ENCODE measurements at places on chromosomes 1 and 21. TPM values are rescaled to one million over a fixed set of nuclear protein-coding genes. Genes with fewer than 3 reads are reported as not detected.

ADCY10 gene
- total RNA-seq = 0.02 TPM

ANKRD13C gene
- 18.8 TPM for total RNA-seq

DNAH14 gene
- 27.5 TPM for total RNA-seq

PRMT6 gene
- 15.8 TPM for total RNA-seq

MPZ gene
- total RNA-seq = 18.3 TPM

PPT1 gene
- total RNA-seq = 129 TPM

- H3K27ac ChIP-seq = no peak overlapping the region
- DNase-seq = no peak
- no peaks in the 10 kb centered on the region for H3K4me1 ChIP-seq
- H3K4me3 ChIP-seq = no peak overlapping the region
- H3K36me3 ChIP-seq = no peaks in the 10 kb centered on the region
- no peaks in the 10 kb centered on the region for H3K27me3 ChIP-seq
Measured at GRCh38 chr1:159207774-159208173, 3.1 kb downstream of the ACKR1 start.

DNA sequence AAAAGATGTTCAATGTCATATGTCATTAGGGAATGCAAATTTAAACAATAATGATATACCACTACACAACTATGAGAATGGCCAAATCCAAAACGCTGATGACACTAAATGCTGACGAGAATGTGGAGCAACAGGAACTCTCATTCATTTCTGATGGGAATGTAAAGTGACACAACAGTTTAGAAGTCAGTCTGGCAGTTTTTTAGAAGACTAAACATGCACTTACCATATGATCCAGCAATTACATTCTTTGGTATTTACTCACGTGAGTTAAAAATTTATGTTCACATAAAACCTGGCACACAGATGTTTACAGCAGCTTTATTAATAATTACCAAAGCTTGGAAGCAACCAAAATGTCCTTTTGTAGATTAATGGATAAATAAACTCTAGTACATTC is 110.4 kb upstream of the C1orf21 start:
- H3K27me3 ChIP-seq = no peaks in the 10 kb centered on the region
- no peak overlapping the region for H3K4me3 ChIP-seq
- no peaks in the 10 kb centered on the region for H3K36me3 ChIP-seq
- no peak for DNase-seq
- no peaks in the 10 kb centered on the region for H3K4me1 ChIP-seq

DNA sequence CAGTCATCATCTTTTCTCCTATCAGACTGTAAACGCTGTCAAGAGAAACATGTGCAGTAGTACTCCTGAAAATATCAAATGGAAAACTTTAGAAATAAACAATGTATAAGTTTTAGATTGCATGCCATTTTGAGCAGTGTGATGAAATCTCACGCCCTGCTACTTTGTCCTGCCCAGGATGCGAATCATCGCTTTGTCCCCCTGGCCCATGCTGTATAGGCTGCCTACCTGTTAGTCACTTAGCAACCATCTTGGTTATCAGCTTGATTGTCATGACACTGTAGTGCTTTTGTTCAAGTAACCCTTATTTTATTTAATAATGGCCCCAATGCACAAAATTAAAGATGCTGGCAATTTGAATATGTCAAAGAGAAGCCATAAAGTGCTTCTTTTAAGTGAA is 363.0 kb downstream of the ZP4 start:
- no peaks in the 10 kb centered on the region for H3K27me3 ChIP-seq
- no peak overlapping the region for H3K27ac ChIP-seq
- H3K4me1 ChIP-seq = no peaks in the 10 kb centered on the region
- no peak for DNase-seq
- H3K36me3 ChIP-seq = no peaks in the 10 kb centered on the region
- no peak overlapping the region for H3K4me3 ChIP-seq

GRCh38 chr1:35281565-35281964 is 13.1 kb downstream of the ZMYM4 start:
- no peaks in the 10 kb centered on the region for H3K27me3 ChIP-seq
- H3K27ac ChIP-seq = no peak overlapping the region
- H3K36me3 ChIP-seq = peaks cover 2% of the 10 kb centered on the region
- no peak overlapping the region for H3K4me3 ChIP-seq
- DNase-seq = no peak
- no peaks in the 10 kb centered on the region for H3K4me1 ChIP-seq

GRCh38 chr1:152663098-152663497 is at the start of gene LCE2D:
TSS of gene LCE2D (plus strand) at chr1:152663380. CDS start at chr1:152664106, 726 bp downstream.
- no peak within 1 kb of the TSS for H3K27ac ChIP-seq
- no peak within 1 kb of the TSS for H3K4me3 ChIP-seq
- H3K36me3 ChIP-seq = no peaks in the 10 kb centered on the region
- H3K27me3 ChIP-seq = no peaks in the 10 kb centered on the region

- H3K36me3 ChIP-seq = no peaks in the 10 kb centered on the region
- H3K27me3 ChIP-seq = no peaks in the 10 kb centered on the region
- no peak for DNase-seq
- H3K4me1 ChIP-seq = no peaks in the 10 kb centered on the region
- H3K4me3 ChIP-seq = no peak overlapping the region
Measured at GRCh38 chr21:23949493-23949892, 1657.8 kb downstream of the MRPL39 start.

- H3K27ac ChIP-seq = no peak overlapping the region
- no peak overlapping the region for H3K4me3 ChIP-seq
- H3K36me3 ChIP-seq = no peaks in the 10 kb centered on the region
- H3K4me1 ChIP-seq = no peaks in the 10 kb centered on the region
Measured at GRCh38 chr1:68307378-68307787, 75.1 kb upstream of the WLS start.

DNA sequence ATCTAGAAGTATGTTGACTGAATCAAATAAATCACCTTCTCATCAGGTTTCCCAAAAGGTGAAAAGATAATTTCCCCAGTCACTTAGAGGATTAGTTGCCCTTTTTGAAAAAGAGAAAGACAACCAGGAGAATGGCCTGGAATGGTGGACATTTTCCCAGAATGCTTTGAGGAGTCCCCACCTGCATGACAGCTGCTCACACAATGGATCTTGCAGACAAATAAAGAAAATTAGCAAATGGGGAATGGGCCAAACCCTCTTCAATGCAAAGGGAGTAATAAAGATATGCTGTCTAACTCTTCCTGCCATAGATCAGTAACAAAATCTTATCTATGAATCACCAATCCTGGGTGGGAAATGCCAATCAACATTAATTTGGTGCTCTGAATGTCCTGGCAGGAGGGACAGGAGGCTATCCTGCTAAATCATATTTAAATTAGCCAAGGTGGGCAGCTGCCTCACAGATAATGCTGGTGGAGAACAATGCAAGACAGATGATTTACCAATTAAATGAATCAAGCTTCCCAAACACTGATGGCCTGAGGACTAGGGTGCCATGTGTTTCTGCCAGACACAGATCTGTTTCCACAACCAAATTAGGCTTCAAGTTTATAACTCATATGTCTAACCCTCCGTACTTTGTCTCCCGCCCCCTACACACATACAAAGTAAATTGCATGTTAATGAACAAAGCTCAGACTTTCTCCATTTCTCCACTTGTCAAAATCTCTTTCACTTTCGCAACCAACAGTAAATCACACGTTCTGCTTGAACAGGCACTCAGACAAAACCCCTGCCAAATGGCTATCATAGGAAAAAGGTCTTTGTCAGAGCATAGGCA is 488.0 kb upstream of the PLXNA2 start:
- no peak for DNase-seq
- no peak overlapping the region for H3K27ac ChIP-seq
- H3K4me3 ChIP-seq = no peak overlapping the region
- no peaks in the 10 kb centered on the region for H3K4me1 ChIP-seq
- H3K27me3 ChIP-seq = no peaks in the 10 kb centered on the region
- H3K36me3 ChIP-seq = no peaks in the 10 kb centered on the region

- H3K27ac ChIP-seq = no peak overlapping the region
- no peaks in the 10 kb centered on the region for H3K4me1 ChIP-seq
- no peak overlapping the region for H3K4me3 ChIP-seq
- no peaks in the 10 kb centered on the region for H3K36me3 ChIP-seq
- no peaks in the 10 kb centered on the region for H3K27me3 ChIP-seq
Measured at GRCh38 chr1:17308593-17308992, 596 bp downstream of the PADI4 start.

All from HepG2 (cell line).